MCF 10A (cell line): ENCODE measurements at places on chromosomes 16 and 17. TPM values are rescaled to one million over a fixed set of nuclear protein-coding genes. Genes with fewer than 3 reads are reported as not detected.

SKAP1 gene
- not detected in 2 replicates for total RNA-seq

RPH3AL gene
- 0.89 and 1.6 TPM in 2 replicates for total RNA-seq

HBM gene
- not detected in 2 replicates for total RNA-seq

TMEM88 gene
- 3.5 and 4.4 TPM in 2 replicates for total RNA-seq

GDPD3 gene
- 0.49 and 1.5 TPM in 2 replicates for total RNA-seq

KRT36 gene
- total RNA-seq: not detected in 2 replicates

KCTD19 gene
- not detected in 2 replicates for total RNA-seq

HSD17B1 gene
- 13.0 and 18.1 TPM in 2 replicates for total RNA-seq

PPL gene
- total RNA-seq: 49.1 and 50.1 TPM in 2 replicates

ERAL1 gene
- total RNA-seq: 51.6 and 53.7 TPM in 2 replicates

SLC5A11 gene
- total RNA-seq: not detected in 2 replicates

ATAD5 gene
- total RNA-seq: 2.8 and 3.6 TPM in 2 replicates

GOSR1 gene
- total RNA-seq: 57.6 and 69.4 TPM in 2 replicates

KRTAP4-5 gene
- total RNA-seq: not detected in 2 replicates

RNF43 gene
- 6.7 and 7.9 TPM in 2 replicates for total RNA-seq

HSD17B2 gene
- total RNA-seq: 0.93 and 2.1 TPM in 2 replicates

PRSS33 gene
- total RNA-seq: not detected in 2 replicates

USP6 gene
- total RNA-seq: 0.10 TPM in 1 of 2 replicates, not detected in the other

PRAC1 gene
- not detected in 2 replicates for total RNA-seq

SPECC1 gene
- 48.7 and 55.3 TPM in 2 replicates for total RNA-seq

ACACA gene
- 88.6 and 100 TPM in 2 replicates for total RNA-seq

CD300A gene
- total RNA-seq: not detected in 2 replicates

SEPTIN12 gene
- total RNA-seq: not detected in 2 replicates

TP53TG3C gene
- not detected in 2 replicates for total RNA-seq

HEATR9 gene
- not detected in 2 replicates for total RNA-seq

OR1F1 gene
- total RNA-seq: not detected in 2 replicates
